ENCODE measurements at places on chromosomes 3 and 15.

DNA sequence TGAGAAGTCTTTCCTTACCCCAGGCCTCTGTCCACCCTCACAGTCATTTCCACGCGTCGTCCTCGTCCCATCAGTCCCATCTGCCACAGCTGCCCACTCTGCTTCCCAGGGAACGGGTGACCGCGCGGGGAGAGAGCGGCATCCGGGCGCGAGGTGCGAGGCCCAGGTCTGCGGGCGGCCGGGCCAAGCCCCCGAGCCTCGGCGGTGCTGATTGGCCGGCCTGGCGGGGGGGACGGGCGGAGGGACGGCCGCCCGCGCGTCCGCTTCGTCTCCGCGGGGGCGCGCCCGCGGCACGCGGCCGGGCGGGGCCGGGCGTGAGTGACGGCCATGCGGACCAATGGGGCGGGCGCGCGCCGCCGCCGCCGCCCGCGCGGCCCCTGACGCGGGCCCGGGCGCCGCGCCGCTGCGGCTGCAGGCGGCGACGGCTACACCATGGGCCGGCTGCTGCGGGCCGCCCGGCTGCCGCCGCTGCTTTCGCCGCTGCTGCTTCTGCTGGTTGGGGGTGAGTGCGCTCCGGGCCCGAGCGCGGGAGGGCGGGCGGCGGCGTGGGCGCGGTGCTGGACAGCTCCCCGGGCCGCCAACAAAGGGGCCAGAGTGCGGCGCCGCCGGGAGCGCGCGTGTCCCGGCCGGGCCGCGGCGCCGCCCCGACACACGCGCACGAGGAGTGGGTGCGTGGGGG lies at the start of gene PODXL2:
TSS of gene PODXL2 (plus strand) at position 398 of the 679 bp plus-strand sequence. CDS start at position 433, 35 bp downstream.
- DNase-seq, result no peak

DNA sequence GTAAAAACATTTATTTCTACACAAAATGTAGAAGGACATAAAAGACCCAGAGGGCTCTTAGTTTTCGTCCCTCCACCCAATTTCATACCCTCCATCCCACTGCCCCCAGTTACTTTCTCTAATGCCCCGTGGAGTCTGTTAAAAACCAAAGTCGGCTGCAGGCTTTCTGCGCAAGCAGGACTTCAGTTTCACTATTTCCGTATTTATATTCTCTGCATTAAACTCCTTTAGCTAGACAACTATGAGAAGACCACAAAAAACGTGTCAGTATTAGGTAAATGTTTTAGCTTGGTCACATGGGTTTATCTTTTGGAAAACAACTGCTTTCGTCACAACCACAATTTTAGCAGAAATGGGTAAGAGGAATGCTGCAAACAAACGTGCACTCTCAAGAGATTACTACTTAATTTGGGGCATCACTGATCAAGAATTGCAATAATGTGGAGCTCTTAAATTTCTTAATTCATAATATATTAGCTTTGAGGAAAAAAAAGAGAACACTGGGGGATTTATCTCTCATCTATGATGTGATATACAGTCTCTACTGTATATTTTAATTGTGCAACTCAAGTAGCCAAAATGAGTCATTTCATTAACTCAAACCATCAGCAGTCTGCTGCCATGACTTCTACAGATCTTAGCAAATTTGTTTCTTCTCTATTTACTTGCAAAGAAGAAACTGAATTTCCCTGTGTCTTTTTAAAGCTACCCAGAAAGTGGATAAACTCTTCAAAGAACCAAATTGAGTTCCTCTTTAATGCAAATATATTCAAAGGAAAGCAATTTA lies 740 bp upstream of the NSMCE3 start:
- no peak for DNase-seq

- DNase-seq, result no peak
Observed at GRCh38 chr3:129039271-129040038, 21.1 kb upstream of the GP9 start.

DNA sequence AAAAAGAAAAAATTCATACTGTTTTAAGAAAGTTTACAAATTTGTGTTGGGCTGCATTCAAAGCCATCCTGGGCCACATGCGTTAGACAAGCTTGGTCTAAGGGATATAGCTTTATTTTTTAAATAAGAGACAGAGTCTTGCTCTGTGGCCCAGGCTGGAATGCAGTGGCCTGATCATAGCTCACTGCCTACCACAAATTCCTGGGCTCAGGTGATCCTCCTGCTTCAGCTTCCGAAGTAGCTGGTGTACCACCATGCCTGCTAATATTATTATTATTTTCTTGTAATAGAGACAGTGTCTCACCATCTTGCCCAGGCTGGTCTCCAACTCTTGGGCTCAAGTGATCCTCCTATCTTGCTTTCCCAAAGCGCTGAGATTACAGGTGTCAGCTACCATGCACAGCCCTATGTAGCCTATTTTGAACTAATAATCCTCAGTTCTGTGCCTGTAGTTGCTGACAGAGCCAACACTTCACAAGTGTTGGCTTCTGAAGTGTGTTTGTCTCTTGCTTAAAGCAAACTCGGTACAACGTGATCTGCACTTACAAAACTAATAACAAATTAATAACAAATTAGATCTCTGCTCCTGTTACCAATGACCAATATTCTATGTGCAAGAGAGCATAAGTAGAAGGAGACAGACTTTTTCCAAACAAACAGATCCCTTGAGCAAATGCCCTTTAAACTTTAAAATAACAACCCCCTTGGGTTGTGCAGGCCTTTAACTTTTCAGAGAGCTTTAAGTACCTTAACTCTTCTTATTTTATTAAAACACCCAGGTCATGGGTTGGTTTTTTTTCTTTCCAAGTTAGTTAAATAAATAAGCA lies 135.2 kb downstream of the VGLL4 start:
- no peak for DNase-seq

DNA sequence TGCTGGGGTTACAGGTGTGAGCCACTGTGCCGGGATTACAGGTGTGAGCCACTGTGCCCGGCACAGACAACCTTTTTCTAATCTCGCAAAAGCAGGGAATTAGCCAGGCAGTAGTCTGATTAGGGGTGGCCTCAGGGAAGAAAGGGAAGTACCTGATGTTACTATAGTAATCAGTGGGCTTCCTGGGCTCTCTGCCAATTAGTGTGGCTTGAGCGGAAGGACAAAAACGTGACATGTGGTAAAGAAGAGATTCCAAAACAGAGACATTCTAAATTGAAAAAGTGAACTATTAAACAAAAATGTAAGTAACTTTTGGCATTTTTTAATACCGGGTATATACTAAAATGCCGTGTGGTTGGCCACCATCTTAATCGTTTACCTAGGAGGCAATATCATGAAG lies 48.1 kb downstream of the CFAP20DC start:
- no peak for DNase-seq

DNA sequence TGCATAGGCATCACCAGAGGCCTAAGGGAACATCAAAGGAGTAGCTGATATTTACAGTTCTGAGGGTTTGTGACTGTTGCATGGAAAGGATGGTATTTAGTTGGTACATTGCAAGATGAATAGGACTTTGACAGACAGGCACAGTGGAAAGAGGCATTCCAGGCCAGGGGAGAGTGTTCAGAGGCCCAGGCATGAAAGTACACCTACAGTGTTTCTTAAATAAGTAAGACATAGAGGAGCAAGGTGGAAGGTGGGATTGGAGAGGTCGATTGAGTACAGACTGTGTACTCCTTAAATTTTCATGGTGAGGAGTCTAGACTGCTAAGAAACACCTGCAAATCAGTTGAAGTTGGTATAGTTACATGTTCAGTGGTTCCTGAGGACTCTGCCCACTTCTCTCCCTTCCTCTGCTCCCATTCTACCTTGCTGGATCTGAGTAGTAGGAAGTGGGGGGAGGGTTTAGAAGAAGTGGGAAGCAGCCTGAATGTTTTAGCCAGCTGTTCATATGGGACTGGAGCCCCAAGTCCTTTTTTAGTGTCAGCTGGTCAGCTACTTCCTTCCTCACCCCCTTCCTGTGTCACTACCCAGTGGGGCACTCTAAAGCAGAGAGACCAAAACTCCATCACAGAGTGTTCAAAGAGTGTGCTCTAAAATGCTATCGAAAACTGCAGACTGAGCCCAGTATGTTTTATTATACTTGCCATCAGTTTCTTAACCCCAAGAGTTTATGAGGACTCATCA lies 14.0 kb downstream of the KLHL18 start:
- no peak for DNase-seq

DNA sequence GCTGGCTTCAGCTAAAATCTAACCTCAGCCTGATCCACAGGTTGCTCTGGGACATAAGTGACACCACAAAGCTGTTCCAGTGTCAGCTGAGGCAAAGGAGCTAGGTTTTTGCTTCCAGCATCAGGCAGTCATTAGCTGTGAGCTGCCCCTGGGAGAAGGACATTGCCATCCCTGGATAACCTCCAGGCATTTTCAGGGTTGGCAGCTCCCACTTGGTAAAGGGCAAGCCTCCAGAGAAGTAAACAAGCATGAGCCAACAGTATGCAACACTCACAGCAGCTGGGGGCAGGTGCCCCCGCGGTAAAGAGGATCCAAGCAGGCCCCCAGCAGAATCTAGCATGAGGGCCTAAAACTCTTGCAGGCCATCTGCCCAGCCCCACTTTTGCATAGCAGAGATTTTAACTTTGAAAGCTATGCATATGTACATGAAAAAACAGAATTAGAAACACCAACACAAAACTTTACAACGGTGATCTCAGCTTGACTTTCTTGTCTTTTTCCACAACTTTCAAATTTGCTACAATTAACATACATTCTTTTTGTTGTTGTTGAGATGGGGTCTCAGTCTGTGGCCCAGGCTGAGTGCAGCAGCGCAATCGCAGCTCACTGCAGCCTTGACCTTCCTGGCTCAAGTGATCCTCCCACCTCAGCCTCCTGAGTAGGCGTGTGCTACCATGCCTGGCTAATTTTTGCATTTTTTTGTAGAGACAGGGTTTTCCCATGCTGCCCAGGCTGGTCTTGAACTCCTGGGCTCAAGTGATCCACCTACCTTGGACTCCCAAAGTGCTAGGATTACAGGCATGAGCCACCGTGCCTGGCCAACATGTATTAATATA lies 83.8 kb upstream of the TPM1 start:
- DNase-seq, result no peak

DNA sequence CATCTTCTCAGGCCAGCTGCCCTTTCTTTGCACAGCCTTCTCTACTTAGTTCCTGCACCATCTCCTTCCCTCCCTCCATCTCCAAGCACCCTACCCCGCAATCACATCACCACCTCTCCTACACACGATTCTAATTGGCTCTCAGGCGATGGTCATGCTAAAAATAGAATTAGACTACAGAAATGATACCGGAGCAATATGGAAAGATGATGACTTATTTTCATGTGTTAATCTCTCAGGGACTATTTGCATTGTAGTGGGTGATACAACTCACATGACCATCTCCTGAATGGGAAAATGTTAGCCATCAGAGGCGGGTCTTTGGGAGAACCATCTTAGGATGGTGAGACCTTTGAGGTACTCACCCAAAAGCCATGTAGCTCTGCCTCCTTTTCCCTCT lies 54.7 kb upstream of the PPARG start:
- no peak for DNase-seq

GRCh38 chr3:133135306-133135705 lies 97.1 kb downstream of the TMEM108 start:
- no peak for DNase-seq

GRCh38 chr3:133277813-133278212 lies 122.0 kb upstream of the BFSP2 start:
- DNase-seq, result no peak

GRCh38 chr3:72152551-72153476 lies 367.9 kb upstream of the PROK2 start:
- DNase-seq, result no peak

GRCh38 chr3:113620091-113620490 lies 76.4 kb downstream of the USF3 start:
- DNase-seq, result no peak

DNA sequence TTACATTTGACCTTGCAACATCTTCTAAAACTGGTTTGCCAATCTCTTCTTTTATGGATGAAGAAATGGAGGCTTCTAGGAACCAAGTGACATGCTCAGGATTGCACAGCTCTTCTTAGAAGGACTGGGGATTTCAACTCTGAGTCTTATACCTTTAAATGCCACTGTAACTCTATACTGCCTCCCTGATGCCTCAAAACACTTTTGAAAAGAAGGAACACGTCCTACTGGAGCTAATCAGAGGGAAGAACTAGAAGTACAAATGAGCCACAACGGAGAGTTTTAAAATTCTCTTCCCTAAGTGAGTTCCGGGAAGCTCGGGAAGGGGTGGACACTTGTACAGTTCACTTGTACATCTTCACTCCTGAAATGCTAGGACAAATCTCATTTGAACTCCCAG lies 949 bp upstream of the MITF start:
- no peak for DNase-seq

GRCh38 chr3:52277071-52277964 lies 1.1 kb downstream of the WDR82 start:
- peak; percentile 46 for DNase-seq

DNA sequence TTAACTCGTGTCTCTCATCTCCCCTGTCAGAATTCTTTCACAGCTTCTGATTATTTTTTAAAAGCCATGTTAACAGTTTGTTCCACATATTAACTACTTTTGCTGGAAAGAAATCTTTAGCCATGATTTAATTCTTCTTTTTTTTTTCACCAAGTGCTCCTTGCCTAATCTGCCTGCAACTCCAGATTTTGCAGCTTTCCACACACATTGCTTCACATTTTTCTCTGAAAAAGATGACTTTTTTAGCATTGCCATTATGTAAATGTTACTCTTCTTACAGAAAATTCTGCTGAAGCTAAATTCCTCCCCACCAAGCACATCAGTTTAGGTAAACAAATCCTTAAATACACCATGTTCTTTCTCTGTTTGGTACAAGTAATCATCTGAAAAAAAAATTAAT lies 23.4 kb upstream of the PPARG start:
- DNase-seq, result no peak

DNA sequence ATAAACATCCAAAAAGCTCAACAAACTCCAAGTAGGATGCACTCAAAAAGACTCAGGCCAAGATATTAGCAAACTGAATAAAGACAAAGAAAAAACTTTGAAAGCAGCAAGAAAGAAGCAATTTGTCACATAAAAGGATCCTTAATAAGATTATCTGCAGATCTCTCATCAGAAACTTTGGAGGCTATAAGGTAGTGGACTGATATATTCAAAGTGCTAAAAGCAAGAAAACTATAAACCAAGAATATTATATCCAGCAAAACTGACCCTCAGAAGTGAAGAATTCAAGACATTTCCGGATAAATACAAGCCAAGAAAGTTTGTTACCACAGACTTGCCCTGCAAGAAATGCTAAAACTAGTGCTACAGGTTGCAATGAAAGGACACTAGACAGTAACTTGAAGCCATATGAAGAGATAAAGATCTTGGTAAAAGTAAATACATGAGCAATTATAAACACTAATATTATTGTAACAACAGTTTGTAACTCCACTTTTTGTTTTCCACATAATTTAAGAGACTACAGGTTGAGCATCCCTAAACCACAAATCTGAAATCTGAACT lies 23.6 kb downstream of the C3orf33 start:
- no peak for DNase-seq

- DNase-seq, result no peak
Observed at GRCh38 chr3:30625541-30626438, 19.4 kb downstream of the TGFBR2 start.

DNA sequence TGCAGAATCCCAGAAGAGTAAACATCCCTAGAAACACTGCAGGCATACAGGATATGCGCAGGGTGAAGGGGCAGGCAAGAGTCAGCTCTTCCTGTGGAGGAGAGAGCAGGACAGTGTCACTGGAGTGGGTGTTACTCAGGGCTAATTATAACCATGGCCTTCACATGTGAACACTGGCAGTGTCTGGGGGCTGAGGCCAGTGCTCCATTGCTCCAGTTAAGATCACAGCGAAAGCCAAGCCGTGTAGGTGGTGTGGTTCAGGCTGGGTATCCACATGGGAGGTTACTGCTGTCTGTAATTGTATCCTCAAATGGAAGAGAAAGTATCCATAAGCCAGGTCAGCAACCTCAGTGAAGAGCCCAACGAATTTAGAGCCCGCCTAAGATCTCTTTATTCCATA lies 84.6 kb downstream of the MESD start:
- DNase-seq, result no peak
